Stimulated activated CD4-positive, alpha-beta T cell treated with anti-CD3 and anti-CD28 coated beads, Interleukin-2, amount 100 ng/mL, for 24 hours (primary cell): ENCODE measurements at places on chromosomes 6 and 20.

- DNase-seq: no peak
Measured at GRCh38 chr20:38673725-38674091, 50.6 kb upstream of the SLC32A1 start.

DNA sequence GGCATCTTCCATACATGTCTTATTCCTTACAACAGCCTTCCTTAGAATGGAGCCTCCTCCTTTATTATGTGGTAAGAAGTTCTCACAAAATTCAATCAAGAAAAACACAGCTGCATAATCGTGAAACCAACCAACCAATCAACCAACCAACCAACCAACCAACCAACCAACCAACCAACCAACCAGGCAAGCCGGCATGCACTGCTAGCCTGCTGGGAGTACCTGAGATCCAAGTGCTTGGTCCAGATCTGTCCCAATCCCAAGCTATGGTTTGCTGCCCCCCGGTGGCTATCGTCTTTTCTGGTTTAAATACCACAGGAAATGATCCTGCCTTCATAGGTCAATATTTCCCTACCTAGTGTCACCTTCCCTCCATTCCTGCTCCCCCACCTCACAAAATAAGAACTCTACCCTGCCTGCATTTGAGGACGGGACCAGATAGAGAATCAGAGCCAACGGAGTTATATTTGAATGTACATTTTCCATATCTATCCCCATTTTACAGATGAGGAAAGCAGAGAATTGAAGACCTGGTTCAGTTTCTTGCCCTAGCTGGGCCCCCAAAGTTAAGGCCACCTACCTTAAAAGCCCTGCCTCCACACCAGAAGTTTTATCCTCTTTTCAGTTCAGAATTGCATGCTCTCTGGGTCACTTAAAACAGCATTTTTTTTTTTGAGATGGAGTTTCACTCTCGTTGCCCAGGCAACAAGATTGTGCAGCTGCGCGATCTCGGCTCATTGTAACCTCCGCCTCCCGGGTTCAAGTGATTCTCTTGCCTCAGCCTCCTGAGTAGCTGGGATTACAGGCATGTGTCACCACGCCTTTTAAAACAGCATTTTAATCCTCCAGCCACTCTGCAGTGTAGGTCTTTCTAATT lies 27.1 kb downstream of the RAB44 start:
- DNase-seq: peak; percentile 67

DNA sequence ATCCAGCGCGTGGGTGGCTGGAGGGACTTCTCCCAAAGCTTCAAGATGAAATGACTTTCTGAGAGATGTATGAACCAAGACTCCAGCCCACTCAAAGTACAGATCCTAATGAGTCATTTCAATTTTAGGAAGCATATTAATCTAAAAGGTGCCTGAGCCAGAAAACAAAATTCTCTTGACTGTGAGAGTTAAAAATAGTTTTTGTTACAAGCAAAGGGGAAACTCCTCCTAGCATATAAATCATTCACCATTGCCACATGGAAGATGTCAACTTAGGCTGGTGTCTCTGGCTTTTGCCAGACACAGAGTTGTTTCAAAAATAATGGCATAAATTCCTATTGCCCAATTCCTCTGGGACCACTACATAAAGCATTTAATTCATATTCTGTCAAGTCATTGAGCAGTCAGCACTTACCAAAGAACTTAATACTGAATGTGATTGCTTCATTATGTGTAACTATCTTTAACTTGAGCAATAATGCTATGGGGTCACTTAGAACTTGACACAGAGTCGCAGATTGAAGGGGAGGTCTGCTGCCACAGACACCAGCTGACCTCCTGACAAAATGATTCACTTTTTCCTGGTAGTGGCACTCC lies 280.6 kb downstream of the SLC35F1 start:
- DNase-seq: peak; percentile 8

DNA sequence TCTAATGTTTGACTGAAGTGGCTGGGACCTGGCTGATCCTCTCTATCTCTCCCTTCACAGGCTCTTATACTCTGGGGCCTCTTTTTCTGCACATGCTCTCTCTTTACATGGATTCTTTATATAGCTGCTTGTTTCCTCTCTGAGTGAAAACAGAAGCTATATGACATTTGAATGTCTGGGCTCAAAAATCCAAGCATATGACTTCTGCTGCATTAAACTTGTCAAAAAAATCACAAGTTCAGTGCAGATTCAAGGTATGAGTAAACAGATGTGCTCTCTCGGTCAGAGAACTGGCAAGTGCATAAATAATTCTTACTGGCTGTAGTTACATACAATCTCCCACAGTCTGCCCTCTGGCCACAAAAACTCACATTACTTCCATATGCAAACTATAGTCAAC lies 96.6 kb downstream of the LCA5 start:
- no peak for DNase-seq

GRCh38 chr6:16466800-16467553 lies 228.6 kb downstream of the GMPR start:
- no peak for DNase-seq

- DNase-seq: peak; percentile 56
Measured at GRCh38 chr20:62739581-62740285, 31.1 kb downstream of the NTSR1 start.

DNA sequence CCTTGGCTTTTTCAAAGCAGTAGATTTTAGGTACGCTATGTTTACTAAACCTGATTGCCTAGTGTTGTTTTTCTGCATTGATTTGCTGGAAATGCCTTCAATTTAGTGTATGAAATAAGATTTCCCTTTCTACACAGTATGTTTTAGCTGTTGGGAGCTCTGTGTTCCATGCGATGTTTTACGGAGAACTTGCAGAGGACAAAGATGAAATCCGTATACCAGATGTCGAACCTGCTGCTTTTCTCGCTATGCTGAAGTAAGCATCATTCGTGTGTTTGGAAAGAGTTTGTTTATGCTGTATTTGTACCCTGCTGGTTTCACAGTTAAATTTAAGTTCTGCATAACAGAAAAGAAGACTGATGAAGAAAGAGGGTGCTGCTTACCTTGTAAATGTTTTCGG lies 1.9 kb downstream of the BTBD3 start:
- DNase-seq: no peak

- no peak for DNase-seq
Measured at GRCh38 chr6:150050846-150051245, 18.1 kb downstream of the ULBP3 start.

- DNase-seq: no peak
Measured at GRCh38 chr6:40796260-40797221, 209.4 kb upstream of the LRFN2 start.

DNA sequence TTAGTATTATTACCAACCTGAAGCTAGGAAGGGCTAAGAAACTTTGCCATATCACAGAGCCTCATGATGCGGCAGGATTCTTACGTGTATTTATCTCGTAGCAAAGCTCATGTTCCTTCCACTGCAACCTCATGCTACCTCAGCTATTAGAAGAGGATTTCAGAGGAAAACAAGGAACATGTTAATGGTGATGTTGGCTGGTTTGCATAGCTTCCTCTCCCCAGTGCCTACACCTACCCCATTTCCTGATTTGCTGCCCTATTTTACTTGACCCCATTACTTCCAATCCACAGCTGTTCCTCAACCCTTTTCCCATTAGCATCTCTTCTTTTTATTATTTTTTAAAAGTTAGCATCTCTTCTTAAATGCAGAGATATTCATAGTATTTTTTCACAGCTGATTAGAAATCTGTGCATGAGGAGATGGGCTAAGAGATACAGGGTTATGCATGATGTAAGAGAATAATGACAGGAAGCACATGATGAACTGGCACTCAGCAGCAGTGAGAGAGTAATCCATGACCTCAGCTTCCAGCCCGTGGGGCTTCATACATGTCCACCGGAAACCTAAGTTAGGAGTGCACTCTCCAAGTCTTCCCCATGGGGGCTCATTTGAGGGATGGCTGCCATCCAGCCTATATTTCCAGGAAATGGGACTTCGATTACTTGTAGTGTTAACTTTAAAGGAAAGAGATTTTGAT lies 106.1 kb upstream of the ASF1A start:
- no peak for DNase-seq

GRCh38 chr20:63846128-63846771 lies 15.0 kb upstream of the ABHD16B start:
- DNase-seq: no peak

GRCh38 chr20:48965189-48965910 lies 43.8 kb downstream of the ARFGEF2 start:
- no peak for DNase-seq

GRCh38 chr6:45617441-45617840 lies 239.7 kb upstream of the SUPT3H start:
- DNase-seq: no peak

DNA sequence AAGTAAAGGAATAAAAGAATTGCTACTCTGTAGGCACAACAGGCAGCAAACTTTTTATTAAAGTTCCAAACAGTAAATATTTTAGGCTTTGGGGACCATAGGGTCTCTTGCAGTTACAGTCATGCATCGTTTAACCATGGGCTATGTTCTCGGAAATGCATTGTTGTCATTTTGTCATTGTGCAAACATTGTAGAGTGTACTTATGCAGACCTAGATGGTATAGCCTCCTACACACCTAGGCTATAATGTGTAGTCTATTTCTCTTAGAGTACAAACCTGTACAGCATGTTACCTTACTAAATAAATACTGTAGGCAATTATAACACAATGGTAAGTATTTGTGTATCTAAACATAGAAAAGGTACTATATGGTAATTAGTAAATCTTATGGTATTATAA lies 54.7 kb downstream of the CDS2 start:
- DNase-seq: no peak

DNA sequence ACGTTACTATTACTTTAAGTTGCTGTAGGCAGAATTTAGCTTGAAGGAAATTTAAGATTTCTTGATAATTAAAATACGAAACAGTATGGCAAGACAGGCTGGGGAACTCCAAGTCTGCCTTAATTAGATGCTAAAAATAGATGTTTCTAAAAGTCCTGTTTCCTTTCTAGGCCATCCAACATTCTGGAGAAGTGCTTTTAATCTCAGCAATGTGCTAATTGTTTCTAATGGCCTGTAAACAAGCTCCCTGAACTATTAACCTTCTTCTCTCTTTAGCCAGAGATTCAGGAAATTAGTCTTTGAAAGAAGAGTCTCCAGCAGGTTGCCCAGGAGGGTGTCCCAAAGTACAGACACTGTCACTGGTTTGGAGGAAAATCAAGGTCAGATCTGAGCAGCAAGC lies 677.3 kb upstream of the AGPAT4 start:
- DNase-seq: no peak

DNA sequence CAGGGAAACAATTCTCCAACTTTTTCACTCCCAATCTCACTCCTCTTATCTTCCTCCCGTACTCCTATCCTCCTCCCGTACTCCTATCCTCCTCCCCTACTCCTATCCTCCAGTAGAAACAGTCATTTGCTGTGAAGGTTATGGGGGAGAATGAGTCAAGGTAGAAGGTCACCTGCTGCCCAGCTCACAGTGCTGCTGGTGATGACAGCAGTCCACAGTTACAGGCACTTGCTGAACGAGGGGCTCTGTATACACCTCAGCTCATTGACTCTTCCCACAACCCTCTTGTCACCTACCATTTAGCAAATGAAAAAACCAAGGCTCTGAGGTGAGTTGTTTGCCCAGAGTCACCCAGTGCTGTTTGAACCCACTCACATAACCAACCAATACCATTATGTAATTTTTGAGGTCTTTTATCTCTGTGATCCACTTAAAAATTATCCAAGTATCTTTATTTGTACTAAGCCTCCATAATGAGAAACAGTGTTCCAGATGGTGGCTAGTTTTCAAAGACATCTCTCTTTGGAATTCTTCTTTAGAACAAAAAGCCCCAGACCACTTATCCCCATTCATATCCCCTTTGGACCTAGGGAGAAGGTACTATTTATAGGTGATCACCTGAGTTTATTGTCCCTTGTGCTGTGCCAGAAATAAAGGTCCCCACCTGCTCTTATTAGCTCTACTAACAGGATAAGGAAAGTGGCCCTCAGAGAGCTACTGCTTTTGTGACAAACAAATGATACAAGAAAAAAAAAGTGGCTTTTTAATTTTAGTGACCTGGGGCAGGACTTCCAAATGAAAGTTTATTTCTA lies 53.2 kb downstream of the PTPN1 start:
- no peak for DNase-seq

DNA sequence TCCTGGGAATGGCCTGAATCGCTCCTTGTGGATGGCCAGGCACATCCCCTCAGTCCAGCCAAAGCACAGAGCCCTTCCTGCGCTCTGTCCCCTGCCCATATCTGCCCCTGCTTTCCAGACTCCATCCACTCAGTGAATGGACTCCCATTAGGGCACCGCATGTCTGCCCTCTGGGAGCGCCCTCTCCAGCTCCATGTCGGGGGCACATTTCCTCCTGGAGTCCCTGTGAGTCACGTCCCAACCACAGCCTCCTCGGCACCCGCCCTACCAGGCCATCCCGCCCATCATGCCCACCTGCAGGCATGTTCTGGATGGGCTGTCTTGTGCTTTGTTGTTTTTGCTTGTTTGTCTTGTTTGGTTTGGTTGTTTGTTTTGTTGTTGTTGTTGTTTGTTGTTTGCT lies 96.8 kb downstream of the PSMB1 start:
- DNase-seq: no peak

DNA sequence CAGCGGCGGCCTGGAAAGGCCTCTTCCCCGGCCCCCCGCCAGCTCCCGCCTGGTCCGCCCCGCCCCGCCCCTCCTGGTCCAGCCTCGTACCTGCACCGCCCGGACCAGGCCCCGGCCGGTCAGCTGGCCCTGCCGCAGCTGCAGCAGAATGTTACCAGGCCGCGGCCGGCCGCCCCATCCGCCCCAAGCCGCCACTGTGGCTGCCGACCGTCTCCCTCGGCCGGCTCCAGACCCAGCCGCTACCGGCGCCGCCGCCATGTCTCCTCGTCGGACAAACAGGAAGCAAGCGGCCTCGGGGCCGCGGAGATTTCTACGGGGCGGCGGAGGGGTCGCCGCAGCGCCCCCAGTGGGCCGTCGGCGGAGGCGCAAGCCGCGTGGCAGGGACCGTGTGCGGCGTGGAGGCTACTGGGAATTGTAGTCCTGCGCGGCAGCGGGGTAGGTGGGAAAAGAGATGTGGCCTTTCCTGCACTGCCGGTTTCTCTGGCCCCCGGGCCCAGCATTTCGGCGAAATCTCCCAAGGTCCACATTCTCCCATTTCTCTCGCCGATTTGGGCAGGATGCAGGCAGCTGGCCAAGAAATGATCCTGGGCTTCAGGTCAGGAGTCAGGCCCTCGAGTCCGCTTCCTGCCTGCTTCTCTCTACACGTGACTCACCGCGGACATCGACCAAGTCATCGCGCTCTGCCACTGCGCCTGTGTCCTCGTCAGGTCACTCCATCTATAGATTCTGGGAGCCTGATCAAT lies at the start of gene TRPC4AP:
TSS of gene TRPC4AP (minus strand) at position 284 of the 743 bp plus-strand sequence. CDS start at position 258, 26 bp downstream.
- peak; percentile 88 for DNase-seq

DNA sequence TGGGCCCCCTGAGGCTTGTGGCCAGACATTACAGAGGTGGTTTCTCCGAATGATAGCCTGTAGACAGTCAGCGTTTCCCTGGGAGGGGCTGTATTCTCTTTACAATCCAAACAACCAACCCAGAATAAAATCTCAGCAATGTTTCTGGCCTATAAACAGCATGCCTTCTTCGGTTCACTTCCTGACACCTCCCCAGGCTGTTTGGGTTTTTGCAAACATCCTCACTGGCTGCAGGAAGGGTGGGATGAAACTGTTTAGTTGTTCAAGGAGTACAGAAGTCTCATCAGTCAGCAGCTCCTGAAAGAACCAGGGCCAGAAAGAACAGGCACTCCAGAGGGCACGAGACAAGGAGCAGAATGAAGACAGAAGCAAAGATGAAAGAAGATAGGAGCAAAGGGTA lies 350.0 kb downstream of the QKI start:
- DNase-seq: no peak
